CD4-positive, alpha-beta T cell treated with Interleukin-1 beta for 1 hour (primary cell): ENCODE measurements at places on chromosomes 1 and 21.

DNA sequence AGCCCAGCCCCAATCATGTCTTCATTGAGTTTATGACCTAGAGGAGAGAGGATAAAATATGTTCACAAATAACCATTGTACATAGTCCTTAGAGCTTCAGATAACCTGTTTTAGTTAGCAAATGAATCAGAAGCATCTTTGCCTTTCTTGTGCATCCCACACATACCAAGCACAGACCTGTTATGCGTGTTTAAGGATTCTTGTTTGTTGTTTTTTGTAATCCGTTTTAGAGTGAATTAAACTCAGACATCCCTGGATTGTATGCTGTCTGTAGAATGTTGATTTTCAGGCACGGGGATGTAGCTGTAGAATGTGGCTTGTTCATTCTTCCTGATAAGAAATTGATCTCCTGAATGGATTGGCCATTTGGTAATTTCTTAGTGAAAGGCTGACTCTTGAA, 135.8 kb downstream of the EDEM3 start:
- no peak for DNase-seq

- no peak for DNase-seq
These were observed 144.9 kb downstream of the CD247 start for GRCh38 chr1:167373398-167373797.

GRCh38 chr21:45455674-45456583, 51.0 kb downstream of the COL18A1 start:
- no peak for DNase-seq

DNA sequence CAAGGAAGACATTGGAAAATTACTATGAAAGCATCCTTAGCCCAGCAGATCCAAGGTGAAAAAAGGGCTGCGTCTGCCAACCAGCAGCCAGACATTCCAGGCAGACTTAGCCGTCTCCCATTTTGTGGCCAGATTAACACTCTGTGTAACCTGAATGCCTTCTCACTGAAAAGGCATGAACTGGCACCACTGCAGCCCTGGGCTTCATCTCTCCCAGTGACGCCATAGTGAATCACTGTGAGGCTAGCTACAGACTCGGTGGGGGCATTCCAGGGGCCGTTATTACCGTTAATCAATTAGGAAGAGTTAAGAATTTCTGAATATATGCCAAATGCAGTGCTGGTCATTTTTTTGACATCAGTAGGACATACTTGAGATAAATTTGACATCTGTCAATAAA, 627.4 kb downstream of the LMO4 start:
- DNase-seq: no peak

DNA sequence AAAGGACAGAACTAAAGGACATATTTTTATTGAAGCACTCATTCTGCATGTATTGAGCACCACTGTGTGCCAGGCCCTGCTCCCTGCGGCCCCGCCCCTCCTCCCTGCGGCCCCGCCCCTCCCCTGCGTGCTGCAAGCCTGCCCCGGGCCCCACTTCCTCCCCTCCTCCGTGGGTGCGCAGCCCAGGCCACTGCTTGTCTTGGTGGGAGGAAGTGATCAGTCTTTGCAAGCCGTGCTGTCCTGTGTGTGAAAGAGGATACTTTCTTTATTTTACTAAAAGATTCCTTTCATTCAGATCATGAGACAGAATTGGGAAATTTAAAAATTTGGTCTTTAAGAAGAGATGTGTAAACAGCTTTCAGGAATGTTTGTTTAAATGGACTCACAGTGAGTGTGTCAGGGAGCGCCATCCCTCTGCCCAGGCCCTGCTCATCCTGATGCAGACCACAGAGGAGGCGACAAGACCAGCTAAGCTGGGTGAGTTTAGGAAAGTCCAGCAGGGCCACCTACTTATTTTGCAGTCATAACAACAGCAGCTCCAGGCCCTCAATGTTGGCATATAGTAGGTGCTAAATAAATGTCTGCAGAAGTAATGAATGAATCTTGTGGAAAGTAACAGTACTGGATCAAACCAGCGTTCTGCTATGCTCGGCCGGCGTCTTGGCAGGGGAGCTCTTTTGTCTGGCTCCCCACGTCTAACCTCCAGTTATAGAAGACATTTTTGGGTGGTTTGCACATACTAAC, 88.3 kb upstream of the SELENON start:
- peak; percentile 58 for DNase-seq

GRCh38 chr21:14603202-14603601, 57.1 kb upstream of the SAMSN1 start:
- no peak for DNase-seq

- DNase-seq: no peak
These were observed 300.6 kb upstream of the PLXNA2 start for GRCh38 chr1:208544794-208545193.

DNA sequence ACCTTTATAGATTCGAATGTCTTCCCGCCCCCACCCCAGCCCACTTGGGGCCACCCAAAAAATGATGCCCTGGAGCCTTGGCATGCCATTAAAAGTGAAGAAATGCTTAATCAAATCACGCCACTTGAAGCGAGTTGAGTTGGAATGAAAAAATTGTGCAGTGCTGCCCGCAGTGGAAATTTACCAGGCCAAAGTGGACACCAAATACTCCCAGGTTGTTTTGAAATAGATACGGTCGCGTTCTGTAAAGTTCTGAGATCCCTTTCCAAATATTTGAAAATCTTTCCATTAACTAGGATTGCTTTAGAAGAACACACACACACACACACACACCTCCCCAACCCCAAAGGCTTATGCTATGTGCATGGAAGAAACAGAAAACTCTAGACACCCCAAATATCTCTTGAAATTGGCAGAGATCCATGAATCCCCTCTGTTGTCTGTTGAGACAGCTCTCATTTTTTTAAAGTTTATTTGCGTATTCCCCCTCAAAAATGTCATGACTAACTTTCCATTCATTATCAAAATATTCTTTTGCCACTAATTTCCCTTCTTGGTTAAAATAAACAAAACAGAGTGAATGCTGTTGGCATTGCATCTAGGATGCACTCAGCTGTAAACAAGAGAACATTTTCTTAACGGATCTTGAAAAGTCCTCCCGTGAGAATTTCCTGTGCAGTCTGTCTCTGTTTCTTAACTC, 142.3 kb upstream of the KCNE2 start:
- DNase-seq: no peak

GRCh38 chr1:107997866-107998265, 32.9 kb upstream of the VAV3 start:
- no peak for DNase-seq

DNA sequence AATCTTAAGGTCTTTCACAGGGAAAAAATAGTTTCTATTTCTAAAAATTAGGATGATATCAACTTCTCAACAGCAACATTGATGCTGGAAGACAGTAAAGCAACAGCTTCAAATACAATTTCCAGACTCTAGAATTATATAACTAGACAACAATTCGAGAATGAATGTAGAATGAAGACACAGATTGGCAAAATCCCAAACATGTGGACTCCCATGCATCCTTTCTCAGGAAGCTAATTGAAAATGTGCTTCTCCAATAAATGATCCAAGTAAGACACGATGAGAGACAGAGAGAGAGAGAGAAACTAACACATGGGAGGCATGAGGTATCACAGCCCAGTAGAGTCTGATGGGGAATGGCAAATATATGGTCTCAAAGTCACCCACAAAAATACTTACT, 21.5 kb upstream of the SIM2 start:
- no peak for DNase-seq

- no peak for DNase-seq
These were observed 14.3 kb downstream of the TTLL10 start for GRCh38 chr1:1187938-1188337.

GRCh38 chr1:11530731-11531311, 51.9 kb downstream of the DISP3 start:
- DNase-seq: no peak

DNA sequence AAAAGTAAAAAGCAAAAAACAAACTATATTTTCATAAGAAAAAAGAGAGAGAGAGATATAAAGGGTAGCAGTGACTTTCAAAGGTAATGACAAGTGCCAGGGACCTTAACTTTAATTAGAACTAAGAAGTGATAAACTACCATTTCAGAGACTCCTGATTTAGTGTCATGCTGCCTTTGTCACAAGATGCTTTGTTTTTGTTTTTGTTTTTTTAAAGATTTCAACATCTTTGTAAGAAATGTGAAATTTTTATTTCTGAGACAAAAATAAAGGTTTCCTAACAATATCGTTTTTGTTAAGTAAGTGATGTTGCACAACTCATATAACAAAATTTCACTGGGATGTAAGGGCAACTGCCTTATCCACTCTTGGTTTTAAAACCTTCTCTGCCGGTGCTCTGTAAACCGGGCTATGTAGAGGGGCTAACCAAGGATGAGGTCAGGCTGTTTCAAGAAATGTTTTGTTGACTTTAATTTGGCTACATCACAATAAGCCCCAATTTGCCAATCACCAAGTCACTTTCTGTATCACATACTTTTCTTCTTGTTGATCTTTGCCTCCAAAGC, 35.2 kb upstream of the SYT2 start:
- no peak for DNase-seq

GRCh38 chr1:94827434-94827833, 7.3 kb downstream of the SLC44A3 start:
- no peak for DNase-seq

- no peak for DNase-seq
These were observed 160.9 kb upstream of the CSF3R start for GRCh38 chr1:36643371-36644270.

DNA sequence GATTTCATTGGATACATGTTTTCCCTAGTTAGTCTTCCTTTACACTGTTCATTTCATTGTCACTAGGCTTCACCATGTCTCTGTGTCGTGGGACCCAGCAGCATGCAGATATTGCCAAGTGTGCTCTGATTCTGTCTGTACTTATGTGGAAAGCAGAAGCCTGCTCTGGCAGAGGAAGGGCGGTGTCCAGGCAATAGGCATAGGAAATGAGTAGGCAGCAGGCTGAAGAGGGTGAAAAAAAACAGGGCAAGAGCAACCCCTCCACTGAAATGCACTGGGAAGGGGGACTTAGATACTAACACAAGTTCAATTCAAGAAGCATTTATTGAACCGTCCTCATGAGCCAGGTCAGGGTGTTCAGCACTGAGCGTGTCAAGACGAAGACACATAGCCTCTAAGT, 85.2 kb upstream of the VAV3 start:
- DNase-seq: no peak

- DNase-seq: no peak
These were observed 117.9 kb upstream of the ADAR start for GRCh38 chr1:154725865-154726264.

DNA sequence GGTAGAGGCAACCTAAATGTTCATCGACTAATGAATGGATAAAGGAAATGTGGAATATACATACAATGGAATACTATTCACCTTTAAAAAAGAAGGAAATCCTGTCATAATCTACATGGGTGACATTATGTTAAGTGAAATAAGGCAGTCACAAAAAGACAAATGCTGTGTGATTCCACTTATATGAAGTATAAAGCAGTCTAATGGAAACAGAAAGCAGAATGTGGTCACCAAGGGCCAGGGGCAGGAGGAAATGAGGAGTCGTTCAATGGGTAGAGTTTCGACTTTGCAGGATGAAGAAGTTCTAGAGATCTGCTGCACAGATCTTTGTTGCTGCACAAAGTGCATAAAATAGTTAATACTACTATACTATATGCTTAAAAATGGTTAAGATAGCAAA, 7.8 kb downstream of the DIPK1A start:
- peak; percentile 35 for DNase-seq

DNA sequence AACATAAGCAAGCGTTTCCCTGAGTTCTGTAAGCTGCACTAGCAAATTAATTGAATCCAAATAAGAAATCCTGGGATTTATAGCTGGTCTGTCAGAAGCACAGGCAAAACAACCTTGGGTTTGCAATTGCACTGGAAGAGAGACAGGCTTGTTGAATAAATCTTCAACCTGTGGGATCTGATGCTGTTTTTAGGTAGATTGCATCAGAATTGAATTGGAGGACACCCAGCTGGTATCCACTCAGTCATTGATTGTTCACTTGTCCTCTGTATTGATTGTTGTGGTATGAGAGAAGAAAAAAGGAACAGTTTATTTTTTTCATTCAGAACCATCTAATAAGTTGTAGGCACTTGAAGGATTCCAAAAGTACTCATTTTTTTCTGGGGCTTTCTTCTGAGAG, 497.4 kb downstream of the SIPA1L2 start:
- no peak for DNase-seq

- no peak for DNase-seq
These were observed 239.1 kb downstream of the HLX start for GRCh38 chr1:221118176-221118937.

- DNase-seq: no peak
These were observed 68.7 kb upstream of the ATF3 start for GRCh38 chr1:212539737-212540430.

GRCh38 chr1:109111386-109112055, 2.4 kb upstream of the ELAPOR1 start:
- no peak for DNase-seq

- DNase-seq: no peak
These were observed 51.1 kb upstream of the RBM15 start for GRCh38 chr1:110288111-110288510.

- no peak for DNase-seq
These were observed 60.0 kb upstream of the KCTD3 start for GRCh38 chr1:215507119-215507518.

- no peak for DNase-seq
These were observed 36.5 kb downstream of the LRRC8C start for GRCh38 chr1:89669441-89669840.

DNA sequence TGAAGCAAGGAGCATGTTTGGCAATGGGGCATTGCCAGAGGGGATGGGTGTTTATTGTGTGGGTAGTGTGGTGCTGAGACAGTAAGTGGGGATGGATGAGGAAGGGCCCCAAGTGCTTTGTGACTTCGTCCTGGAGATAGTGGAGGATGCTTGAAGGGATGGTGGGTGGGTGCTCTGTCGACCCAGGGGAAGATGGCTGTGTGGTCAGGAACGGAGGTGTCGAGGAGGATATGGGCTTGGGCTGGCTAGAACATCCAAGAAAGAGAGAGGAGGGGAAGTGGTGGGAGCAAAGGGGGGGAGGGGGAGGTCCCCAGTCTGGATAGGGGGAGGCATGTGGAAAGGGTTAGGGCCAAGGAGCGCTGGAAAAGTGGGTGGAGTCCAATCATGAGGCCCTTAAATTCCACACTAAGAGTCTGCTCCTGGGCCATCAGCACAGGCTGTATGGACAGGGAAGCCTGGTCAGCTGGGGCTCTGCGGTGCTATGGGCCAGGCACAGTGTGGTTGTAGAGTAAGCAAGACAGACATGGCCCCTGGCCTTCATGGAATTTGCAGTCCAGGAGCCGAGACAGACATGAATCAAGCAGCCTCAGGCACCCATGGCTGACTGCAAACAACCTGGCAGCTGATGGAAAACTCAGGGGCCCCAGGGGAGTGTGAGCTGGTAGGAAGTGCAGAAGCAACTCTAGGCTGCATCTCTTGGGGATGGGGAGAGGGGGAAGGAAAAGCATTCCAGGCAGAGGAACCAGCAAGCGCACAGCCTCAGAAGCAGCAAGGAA, 36.3 kb downstream of the EDN2 start:
- no peak for DNase-seq
